ENCODE measurements at places on chromosomes 2 and 18. TPM values are rescaled to one million over a fixed set of nuclear protein-coding genes. Genes with fewer than 3 reads are reported as not detected.
A peak's percentile ranks its signal among the peaks of the same experiment; 100 is the strongest.

The VSNL1 gene
- 30.3 TPM for total RNA-seq

The PLA2R1 gene
- 0.36 TPM for total RNA-seq

The LBX2 gene
- total RNA-seq: 0.95 TPM

- peak; percentile 53 for DNase-seq
Observed at GRCh38 chr2:231701456-231702373, 6.6 kb upstream of the PTMA start.

The CXCR1 gene
- total RNA-seq: not detected

- DNase-seq: no peak
Observed at GRCh38 chr2:239898292-239898925, 126.7 kb downstream of the NDUFA10 start.

DNA sequence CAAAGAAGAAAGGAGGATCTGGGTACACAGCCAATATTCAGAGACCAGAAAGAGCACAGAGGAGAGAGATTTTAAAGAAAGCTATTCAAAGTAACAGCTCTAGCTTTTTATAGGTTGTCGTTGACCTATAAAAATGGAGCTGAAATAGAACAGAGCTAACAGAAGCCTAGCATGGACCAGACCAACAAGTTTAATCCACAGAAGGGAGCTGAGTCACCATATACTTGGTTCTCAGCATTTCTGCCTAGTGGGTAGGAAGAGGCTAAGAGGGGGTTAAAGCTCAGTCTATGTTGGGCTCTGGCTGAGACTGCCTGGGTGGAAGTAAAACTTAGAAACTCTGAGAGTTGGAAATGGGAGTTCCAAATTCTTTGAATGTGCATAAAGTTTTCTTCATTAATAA is 678.0 kb upstream of the CDH2 start:
- no peak for DNase-seq

Data from MG63 (cell line).